ENCODE measurements at places on chromosomes 7 and 10. TPM values are rescaled to one million over a fixed set of nuclear protein-coding genes. Genes with fewer than 3 reads are reported as not detected.

DNA sequence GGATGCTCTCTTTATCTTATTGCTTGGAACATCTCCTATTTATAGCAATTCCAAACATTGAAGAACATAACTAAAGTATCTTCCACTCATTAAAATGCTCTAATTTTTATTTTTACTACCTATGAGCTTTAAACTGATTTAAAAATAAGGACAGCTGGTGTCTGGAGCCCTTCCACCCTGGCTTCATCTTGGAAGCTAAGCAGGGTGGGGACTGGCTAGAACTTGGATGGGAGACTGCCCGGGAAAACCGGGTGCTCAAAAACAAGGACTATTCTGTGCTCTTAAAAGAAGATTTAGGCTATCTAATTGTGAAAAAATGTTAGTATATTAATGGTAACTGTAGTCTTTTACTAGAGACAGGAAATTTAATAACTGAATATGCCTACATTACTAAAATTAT, 69.2 kb downstream of the ARMC3 start:
- no peak for DNase-seq

DNA sequence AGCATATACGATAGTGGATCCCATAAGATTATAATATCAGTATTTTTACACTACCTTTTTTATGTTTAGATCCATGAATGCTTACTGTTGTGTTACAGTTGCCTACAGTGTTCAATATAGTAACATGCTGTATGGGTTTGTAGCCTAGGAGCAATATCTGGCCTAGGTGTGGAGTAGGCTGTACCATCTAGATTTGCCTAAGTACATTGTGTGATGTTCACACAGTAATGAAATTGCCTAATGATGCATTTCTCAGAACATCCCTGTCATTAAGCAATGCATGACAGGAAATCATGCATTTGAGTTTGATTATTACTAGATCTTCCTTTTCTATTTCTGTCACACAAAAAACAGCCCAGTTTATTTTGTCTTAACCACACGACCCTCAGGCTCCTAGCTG, 14.5 kb downstream of the CBX3 start:
- no peak for DNase-seq

The SPDYE9 gene
- total RNA-seq, result not detected

The ARL4A gene
- total RNA-seq, result 16.3 TPM

- DNase-seq, result no peak
Measured at GRCh38 chr10:78579576-78579975, 489.2 kb upstream of the ZMIZ1 start.

DNA sequence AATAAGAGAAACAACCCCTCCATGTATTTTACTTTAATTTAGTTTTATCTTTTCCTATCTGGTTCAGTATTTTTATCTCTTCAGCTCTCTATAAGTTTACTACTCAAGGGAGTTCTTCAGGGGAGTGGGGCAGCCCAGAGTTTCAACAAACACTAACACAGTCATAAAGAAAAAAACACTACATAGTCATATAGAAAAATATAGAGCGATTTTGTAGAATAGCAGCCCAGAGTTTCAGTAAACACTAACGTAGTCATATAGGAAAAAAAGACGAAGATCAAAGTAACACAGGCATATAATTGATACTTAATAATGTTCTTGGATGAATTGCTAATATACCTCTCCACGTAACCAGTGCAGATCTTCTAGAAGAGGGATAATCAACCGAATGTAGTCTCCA, 54.7 kb downstream of the PON1 start:
- no peak for DNase-seq

DNA sequence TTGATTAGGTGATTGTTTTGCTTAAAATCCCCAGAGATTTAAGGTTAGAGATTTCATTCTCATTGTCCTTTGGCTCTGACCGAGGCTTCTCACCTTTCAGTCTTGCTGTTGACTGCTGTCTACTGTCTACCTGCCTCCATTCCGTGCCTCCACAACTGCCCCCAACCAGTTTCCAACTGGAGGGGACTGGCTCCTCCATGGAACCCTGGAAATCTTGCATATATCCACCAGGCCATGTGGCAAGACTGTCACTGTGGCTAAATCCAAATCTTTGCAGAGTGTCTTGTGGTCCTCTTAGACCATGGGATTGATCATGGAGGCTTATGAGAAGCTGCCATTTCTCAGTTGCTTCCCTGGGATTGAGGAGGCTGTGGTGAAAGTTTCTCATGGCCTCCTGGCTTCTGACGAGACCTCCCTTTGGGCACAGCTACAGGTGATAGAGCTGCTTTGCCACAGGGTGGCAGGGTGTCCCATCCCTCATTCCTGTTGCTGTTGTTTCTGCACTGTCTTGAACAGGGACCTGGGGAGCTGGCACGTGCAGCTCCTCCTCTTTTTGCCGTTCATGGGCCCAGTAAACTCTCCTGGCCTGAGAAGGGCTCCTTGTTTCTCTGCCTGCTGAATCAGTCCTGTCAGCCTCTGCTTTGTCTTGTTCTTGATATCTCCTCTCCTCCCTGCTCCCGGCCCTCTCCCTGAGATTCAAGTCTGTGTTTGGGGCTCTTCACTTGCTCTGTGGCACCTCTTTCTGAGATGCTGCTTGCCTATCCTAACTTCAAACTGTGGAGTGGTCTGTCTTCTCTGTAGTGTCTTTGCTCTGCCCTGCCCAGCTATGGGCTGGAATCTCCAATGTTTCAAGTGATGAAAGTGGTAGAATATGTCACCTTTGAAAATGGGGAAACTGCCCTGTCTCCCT, 63.6 kb upstream of the IGFBP3 start:
- DNase-seq, result no peak

The SOSTDC1 gene
- total RNA-seq, result not detected

The GTPBP10 gene
- 17.9 TPM for total RNA-seq

The SPDYE5 gene
- not detected for total RNA-seq

- no peak for DNase-seq
Measured at GRCh38 chr10:79397575-79398303, 47.7 kb downstream of the ZCCHC24 start.

DNA sequence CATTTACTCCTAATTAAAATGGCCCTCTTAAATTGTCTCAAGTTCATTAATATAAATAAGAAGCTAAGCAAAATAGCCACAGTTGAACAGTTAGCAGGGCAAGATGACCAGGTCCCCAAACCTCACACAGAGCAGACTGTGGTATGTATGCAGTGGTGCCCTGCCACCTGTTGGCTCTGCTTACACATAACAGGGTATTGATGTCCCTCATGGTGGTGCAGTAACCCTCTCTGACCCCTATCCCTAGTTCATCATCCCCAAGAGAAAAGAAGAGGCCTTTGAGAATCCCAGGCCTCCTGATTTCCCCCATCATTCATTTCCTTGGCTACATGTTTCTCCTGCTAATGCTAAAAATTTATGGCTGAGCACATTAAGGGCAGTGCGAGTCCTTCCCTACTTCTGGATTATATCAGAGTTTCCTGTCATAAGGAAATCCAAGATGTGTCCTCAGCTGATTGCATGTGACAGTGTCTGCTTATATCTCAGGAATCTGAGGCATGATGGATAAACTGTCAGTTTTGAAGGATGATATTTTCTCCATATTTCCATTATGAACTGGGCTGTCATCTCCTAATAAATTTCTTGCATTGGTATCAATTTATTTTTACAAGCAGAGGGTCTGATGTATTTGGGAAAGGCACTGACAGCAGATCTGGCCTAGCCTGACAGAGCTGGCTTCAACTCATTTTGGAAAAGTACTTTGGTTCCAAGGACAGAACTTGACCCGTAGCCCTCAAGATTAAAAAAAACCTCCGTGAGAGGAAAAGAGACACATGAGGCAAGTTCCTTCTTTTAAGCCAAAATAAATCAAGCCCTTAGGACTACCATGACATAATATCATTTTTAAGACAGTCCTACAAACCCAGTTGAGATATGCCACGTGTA, 880.6 kb downstream of the LRMDA start:
- no peak for DNase-seq

The NEUROD6 gene
- total RNA-seq, result not detected

DNA sequence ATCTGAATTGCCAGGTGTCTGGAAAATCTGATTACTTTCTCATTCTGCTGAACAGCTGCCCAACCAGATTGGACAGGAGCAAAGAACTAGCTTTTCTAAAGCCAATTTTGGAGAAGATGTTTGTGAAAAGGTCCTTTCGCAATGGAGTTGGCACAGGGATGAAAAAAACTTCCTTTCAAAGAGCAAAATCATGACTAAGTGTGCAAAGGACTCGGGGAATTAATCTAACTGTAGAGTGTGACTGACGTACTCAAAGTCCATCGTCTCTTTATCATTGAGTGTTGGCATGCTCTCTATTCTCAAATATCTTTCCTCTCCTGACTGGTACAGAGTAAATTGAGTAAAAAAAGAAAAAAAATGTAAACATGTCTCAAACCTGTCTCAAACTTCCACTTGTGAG, 3.3 kb downstream of the NPS start:
- no peak for DNase-seq

The CAV1 gene
- not detected for total RNA-seq

The BTBD16 gene
- total RNA-seq, result not detected

DNA sequence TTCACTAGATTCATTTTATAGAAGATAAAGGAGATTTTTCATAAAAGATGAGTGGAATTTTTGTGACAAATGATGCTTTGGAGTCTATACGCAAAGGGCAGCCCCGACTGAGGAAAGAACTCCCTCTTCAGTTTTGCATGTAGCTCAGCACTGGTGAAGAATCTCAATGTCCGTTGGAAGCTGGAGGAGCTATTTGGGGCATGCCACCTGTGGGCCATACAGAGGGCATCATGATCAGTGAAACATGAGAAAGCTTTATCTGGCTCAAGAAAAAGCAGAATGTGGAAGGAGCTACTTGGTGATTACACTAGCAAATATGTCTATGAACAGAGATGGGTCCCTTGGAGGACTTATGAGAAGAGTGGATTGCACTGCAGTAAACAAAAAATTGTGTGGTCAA, 1359.3 kb downstream of the REEP3 start:
- DNase-seq, result no peak

The MSMB gene
- not detected for total RNA-seq

The MUC12 gene
- total RNA-seq, result not detected

DNA sequence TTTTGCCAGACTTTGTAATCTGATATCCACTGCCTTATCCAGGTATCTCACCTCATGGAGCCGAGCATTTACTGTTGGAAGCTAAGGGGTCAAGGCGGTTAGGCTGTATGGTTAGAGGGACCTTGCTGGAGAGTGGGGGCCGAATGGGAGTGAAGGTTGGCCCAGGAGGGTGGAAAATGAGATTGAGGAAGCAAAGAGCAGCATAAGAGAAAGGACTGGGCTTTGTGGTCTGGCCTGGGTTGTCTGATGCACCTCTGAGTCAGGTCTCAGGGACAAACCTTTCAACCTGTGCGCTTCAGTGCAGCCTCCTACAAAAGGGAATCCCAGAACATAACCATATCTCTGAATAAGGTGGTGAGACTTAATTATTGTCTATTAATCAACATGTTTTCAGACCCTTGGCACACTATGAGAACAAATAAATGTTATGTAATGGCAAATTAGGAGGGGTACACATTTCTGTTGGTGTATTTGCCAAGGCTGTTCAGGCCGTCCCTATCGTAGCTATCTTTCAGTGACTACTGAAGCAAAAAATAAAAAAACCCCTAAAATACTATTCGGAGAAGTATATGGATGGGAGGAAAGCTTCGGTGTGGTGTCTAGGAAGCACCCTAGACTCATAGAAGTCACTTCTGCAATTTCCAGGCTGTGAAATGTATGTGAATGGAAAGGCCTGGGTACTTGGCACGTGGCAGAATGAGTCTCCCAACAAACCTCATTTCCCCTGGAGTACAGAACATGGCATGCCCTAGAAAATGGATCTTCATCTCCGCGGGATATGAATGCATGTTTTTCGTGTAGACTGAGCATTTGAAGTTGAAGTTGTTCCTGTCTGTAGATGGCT, 4.3 kb downstream of the CAMK1D start:
- DNase-seq, result no peak

GRCh38 chr10:34137201-34137600, 677.9 kb downstream of the PARD3 start:
- no peak for DNase-seq

The LDB3 gene
- total RNA-seq, result not detected

GRCh38 chr10:115932099-115932498, 340.9 kb downstream of the GFRA1 start:
- no peak for DNase-seq

The OR2A7 gene
- total RNA-seq, result not detected

DNA sequence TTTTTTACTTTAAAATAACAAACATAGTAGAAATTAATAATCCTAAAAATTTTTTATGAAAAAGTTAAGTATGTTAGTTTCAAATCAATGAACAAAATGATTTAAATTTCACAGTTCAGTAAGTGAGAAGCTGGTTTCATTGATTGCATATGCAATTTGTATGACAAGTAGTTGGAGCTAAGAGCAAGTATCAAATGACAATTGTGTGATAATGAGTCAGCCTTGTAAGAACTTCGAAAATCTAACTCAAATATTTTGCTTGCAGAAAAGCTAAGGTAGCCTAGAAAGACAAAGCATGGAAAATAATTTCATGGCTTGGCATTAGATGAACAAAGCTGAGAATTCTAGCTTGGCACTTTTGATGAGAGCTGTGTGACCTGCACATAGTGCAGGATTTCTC, 111.5 kb downstream of the HDAC9 start:
- DNase-seq, result no peak

- no peak for DNase-seq
Measured at GRCh38 chr7:154503962-154504550, 451.9 kb downstream of the DPP6 start.

The SH2D4B gene
- 0.25 TPM for total RNA-seq

The SMC3 gene
- total RNA-seq, result 55.2 TPM

GRCh38 chr7:42880392-42880791, 31.5 kb downstream of the C7orf25 start:
- no peak for DNase-seq

The CCDC146 gene
- 3.4 TPM for total RNA-seq

The CNNM1 gene
- total RNA-seq, result not detected

DNA sequence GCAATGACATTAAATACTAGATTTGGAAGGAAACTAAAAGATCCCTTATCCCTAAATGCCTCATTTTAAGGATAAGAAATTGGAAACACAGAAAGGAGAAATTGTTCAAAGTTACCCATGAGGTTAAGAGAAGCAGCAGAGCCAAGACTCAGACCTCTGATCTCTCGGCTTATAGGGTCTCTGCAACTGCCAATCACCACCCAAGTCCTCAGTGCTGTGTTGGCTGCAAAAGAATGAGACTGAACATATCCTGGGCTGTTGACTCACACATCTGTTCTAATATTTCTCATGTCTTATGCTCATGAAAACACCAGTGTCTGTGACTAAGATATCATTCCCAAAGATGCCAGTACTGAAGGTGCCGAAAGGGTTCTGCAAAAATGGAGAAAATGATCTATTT, 153.3 kb downstream of the XPNPEP1 start:
- no peak for DNase-seq

DNA sequence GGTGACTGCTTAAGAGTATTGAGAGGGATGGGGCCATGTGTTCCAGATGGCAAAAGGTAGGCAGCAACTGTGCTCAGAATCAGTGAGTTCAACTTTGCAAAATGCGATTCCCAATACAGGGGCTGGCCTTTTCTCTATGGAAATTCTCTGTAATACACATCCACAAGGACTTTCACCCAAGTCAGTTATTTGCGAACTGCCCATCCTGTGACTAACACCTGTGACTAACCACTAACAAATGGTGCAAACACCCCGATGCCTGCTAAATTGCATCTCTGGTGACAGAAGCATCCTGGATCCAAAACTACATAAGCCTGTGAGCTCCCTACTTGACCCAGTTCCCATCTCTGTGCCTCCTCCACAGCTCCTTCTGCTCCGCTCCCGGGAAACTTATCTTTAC, 9.0 kb upstream of the CUZD1 start:
- no peak for DNase-seq

The CNPY1 gene
- not detected for total RNA-seq

Measured in natural killer cell treated with Interleukin-12 subunit alpha and Interleukin-12 subunit beta and Interleukin-15 and Interleukin-18, amount 100 ng/mL, for 72 hours (primary cell).